ENCODE measurements at places on chromosomes 5 and 9.
A peak's percentile ranks its signal among the peaks of the same experiment; 100 is the strongest.

- DNase-seq, result no peak
Measured at GRCh38 chr5:51968756-51969155, 585.5 kb downstream of the ISL1 start.

DNA sequence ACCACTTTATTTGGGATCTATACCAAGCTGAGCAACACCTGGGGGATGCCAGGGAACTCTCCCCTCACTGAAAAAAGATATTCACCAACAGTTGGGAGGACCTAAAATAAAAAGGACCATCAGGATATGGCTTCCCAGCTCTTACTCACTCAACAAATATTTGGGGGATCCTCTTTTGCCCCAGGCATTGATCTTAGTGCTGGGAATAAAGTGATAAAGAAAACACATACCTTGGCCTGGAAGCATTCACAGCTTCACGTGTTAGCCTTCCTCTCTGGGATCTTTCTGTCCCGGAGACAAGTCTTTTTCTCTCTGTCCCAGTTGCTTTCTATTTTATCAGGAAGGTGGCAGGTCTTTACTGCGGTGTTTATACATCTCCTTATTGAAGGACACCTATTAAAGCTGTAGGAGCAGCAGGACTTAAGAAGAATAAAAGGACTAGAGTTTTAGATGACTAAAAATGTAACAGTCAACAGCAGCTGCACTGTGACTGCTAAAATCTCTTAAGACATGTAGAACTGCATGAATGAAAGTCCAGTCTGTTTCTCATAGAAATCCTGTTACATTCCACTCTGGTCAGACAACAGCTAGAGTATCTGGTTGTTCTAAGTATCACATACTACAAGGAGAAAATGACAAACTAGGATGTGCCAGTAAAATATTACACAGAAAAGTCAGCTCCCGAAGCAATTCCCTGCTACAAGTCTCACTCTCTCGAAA is 90.0 kb upstream of the ITGA2 start:
- DNase-seq, result no peak

- DNase-seq, result peak; percentile 10
Measured at GRCh38 chr9:73081979-73082657, 69.5 kb upstream of the ANXA1 start.

- DNase-seq, result no peak
Measured at GRCh38 chr5:95770830-95771708, 39.9 kb downstream of the RHOBTB3 start.

- no peak for DNase-seq
Measured at GRCh38 chr5:10958728-10959127, 197.7 kb upstream of the DAP start.

All from NCI-H2029 (cell line).